ENCODE measurements at places on chromosomes 5 and 9.

- no peak for DNase-seq
These were observed 2.1 kb downstream of the ADAMTS2 start for GRCh38 chr5:179343021-179343718.

DNA sequence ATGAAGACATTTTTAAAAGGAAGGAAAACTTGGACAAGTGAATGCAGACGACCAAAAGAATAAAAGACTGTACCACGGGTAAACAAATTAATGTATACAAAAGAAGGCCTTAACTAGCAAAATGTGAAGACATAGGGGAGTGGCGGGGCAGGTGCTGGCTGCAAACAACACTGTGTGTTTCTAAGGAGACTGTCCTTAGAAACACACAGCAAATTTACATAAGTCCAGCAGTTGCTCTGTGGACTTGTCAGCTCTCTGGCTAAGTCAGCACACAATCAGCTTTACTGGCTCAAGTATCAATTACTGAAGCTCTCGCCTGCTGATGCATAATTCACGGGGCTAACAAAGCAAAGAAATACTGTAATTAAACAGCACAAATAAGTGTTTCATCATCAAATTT is 24.8 kb downstream of the PTBP3 start:
- no peak for DNase-seq

- DNase-seq = no peak
These were observed 58.3 kb upstream of the PLPP6 start for GRCh38 chr9:4603830-4604229.

DNA sequence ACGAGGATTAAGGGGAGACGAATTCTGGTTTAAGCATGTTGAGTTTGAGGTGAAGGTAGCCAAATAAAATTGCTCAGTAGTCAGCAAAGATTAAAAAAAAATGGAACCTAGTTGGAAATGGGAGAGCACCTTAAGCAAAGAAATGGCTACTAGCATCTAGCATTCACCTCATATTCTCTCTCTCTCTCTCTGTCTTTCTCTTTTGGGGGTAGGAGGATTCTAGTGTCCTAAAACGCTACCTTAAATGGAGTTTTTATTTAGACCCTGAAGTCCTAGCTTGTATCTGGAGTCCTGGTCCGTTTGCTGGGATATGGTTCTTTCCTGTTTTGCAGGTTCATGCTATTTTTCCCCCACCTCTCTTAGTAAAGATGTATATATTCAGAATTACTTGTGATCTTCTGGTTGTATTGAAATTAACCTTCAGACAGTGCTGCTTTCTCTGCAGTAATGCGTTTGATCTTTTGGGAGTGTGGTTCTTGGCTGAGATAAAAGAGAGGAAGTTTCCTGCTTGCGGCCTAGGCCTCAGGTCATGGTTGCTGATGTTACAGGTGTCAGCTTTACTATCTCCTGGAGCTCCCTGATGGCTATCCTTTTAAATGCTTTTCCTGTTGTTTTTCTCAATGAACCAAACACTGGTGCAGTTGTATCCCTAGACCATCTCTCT is 8.0 kb downstream of the TGFBR1 start:
- no peak for DNase-seq

GRCh38 chr9:113872485-113873143 is 3.5 kb upstream of the ZNF618 start:
- DNase-seq = no peak

- no peak for DNase-seq
These were observed 98.2 kb downstream of the CETN3 start for GRCh38 chr5:90311401-90311800.
